GM23248 (cell line): ENCODE measurements at places on chromosomes 12 and 14. TPM values are rescaled to one million over a fixed set of nuclear protein-coding genes. Genes with fewer than 3 reads are reported as not detected.

BTG1 gene
- 13.9 and 14.4 TPM in 2 replicates for total RNA-seq

TBX3 gene
- total RNA-seq, result 25.1 and 34.0 TPM in 2 replicates

DGLUCY gene
- total RNA-seq, result 15.2 and 28.5 TPM in 2 replicates

GRCh38 chr12:6053541-6053940, 70.9 kb downstream of the VWF start:
- no peaks in the 10 kb centered on the region for H3K27me3 ChIP-seq
- no peak overlapping the region for H3K27ac ChIP-seq
- no peaks in the 10 kb centered on the region for H3K36me3 ChIP-seq
- DNase-seq, result no peak

GRCh38 chr12:58894040-58894439, 26.3 kb downstream of the LRIG3 start:
- H3K27me3 ChIP-seq, result no peaks in the 10 kb centered on the region
- H3K36me3 ChIP-seq, result peaks cover 14% of the 10 kb centered on the region
- no peak for DNase-seq
- peaks cover 6% of the 10 kb centered on the region; the same call in 1 of the 2 replicates for H3K4me1 ChIP-seq
- no peak overlapping the region for H3K27ac ChIP-seq
- no peak overlapping the region for H3K4me3 ChIP-seq
